ENCODE measurements at places on chromosomes 12 and 14.

GRCh38 chr12:94071258-94071657 lies 77.1 kb upstream of the PLXNC1 start:
- no peak for DNase-seq

DNA sequence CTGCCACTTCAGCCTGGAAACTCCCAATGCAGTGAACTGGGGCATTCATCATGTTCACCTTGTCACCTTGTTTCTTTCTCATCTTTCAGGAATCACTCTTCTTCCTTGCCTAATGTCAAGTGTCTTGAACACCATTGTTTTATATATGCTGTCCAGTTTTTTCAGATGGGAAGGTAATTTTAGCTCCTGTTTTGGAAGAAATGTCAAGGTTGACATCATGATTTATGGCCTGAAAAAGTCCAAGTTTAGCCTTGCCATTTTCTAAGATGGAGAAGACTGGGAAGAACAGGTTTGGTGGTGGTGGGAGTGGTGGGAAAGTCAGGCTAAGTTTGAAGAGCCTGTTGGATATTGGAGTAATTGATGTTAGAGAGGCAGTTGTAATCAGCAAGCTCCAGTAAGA lies 54.0 kb downstream of the ADCK1 start:
- no peak for DNase-seq

- DNase-seq = no peak
These were observed 9.4 kb downstream of the ASPG start for GRCh38 chr14:104094709-104095425.

GRCh38 chr12:105342464-105342863 lies 12.0 kb downstream of the C12orf75 start:
- DNase-seq = no peak

DNA sequence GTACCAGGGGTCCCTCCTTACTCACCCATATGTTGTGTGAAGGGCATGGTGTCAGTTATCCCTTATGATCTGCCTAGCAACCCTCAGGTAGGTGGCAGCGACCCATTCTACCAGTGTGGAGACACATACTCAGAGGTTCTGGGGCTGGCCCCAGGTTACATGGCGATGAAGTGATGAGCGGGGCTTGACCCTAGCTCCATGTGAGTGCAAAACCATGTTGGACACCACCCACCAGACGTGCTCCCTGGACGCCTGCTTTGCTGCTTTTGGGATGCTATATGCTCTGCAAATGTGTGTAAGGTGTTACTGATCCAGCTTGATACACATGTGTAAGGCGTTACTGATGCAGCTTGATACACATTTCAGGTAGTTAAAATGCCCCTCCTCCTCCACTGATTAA lies 33.3 kb downstream of the EP400 start:
- DNase-seq = no peak

- no peak for DNase-seq
These were observed 65.2 kb upstream of the CNOT2 start for GRCh38 chr12:70178038-70178437.

DNA sequence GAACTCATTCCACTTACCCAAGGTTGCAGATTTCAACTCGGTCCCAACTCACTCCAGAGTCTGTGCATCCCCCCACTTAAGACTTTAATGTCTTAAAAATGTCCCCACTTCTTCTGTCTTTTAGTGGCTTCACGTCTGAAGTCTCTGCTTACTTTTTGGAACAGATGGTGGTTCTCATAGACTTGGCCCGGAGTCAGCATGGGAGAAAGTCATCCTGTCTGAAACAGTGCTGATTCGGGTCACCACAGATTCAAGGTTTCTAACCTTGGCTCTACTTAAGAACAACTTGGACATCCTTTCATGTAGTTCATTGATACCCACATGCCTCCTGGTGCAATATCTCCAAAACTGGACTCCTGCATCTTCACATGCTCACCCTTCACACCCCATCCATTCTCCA lies 26.0 kb downstream of the CHST11 start:
- no peak for DNase-seq

GRCh38 chr12:112116232-112117060 lies 7.9 kb upstream of the NAA25 start:
- no peak for DNase-seq

DNA sequence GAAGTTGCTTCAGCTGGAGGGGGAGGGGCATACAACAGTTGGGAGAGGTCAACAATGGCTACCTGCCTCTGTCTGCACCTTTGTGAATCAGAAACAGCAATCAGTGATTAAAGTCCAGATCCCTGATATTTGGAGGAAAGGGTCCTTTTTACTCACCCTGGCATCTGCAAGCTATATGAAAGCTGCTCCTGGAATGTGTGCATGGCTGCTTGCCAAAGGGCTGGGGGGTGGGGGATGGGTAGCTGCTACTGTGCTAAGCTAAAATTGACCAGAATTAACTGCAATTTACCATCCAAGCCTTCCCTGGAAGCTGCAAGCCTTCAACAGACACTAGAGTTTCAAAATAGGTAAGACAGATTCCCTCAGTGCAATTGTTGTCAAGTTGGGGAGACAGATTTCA lies 13.5 kb upstream of the GTF2A1 start:
- DNase-seq = no peak

- no peak for DNase-seq
These were observed 112.7 kb upstream of the EGLN3 start for GRCh38 chr14:34063470-34064164.

DNA sequence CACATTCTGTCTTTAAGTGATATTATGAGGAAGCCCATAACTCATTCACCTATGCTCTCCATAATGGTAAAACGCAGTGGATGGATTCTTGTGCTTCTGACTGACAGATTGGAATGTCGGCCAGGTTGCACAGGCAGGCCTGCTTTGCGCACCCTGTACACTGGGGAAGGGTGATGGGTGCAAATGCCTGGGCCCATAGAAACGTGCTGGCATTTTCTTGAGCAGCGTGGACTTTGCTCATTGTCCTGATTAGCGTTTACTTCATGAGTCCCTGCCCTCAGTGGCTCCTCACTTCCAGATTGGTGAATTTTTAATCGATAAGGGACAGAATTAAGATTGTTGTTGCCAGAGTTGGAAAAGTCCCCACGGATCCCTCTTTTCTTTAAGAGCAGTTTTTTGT lies 80.9 kb upstream of the TRAF3 start:
- DNase-seq = no peak

DNA sequence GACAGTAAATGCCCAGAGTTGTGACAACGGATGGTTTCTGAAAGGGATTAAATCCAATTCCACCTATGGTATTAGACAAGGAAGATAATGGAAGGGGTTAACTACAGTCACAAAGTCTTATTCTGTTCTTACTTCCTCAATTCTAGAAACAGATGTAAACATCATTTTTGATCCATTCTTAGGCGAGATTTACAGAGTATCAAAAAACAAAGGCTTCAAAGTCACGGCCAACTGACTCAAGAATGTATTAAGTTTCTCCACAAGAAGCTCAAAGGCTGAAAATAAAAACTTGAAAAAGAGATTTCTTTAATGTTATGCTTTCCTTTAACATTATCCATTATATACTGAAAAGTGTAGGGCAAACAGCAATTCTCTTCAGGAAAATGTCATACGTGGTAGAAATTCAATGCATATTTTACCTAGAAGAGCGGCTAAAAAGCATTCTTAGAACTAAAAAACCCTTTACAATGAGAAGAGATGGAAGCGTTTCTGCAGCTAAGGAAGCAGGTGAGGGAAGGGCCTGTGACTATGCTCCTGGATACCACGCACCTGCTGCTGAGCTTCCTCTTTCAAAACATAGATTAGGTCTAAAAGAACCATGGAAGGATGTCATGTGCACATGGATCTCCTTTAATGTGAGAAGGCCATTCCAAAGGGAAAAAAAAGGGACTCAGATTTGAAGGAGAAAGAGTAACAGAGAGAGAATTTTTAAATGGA lies 185.8 kb downstream of the STXBP6 start:
- DNase-seq = no peak

GRCh38 chr14:85471744-85472143 lies 58.2 kb upstream of the FLRT2 start:
- no peak for DNase-seq

DNA sequence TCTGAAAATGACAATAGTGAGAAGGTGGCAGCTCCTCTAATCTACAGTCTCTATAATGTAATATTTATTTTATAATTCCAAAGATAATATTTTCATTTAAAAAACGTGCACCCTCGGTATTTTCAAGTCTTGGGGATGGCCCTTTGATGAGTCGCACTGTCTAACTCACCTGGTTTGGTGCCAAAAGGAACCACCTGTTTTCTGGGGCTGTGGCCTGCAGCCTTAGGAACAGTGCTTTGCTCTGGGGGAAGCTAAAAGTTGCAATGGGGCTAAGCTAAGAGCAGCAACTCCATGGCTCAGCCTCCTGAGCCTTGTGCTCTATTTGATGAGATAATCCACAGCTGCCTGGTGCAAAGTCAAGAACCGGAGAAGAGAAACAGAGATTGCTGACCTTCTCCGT lies 6.4 kb upstream of the ENDOU start:
- DNase-seq = no peak

- no peak for DNase-seq
These were observed 3.4 kb downstream of the CKB start for GRCh38 chr14:103519043-103519836.

Measured in stimulated activated CD8-positive, alpha-beta memory T cell treated with anti-CD3 and anti-CD28 coated beads, Interleukin-15, amount 100 ng/mL, for 4 hours (primary cell).